ENCODE measurements at places on chromosomes 2 and 18.

DNA sequence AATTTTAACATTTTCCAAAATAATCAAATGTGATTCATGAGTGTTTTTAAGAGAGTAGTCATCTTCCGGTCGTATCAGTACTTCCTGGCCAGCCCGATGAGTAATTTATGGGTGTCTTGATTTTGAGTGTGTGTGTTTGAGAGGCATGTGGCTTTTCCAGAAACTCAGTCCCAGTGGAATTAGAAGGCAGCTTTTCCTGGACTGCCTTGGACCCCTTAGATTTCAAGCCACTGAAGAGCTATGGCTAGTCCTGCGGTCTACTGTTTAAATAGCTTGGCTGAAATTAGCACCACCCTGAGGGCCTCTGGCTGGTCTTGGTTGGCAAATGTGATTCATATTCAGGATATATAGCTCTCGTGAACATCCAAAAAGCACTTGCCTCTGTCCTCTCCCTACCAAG, 59.4 kb downstream of the HK2 start:
- DNase-seq = no peak

DNA sequence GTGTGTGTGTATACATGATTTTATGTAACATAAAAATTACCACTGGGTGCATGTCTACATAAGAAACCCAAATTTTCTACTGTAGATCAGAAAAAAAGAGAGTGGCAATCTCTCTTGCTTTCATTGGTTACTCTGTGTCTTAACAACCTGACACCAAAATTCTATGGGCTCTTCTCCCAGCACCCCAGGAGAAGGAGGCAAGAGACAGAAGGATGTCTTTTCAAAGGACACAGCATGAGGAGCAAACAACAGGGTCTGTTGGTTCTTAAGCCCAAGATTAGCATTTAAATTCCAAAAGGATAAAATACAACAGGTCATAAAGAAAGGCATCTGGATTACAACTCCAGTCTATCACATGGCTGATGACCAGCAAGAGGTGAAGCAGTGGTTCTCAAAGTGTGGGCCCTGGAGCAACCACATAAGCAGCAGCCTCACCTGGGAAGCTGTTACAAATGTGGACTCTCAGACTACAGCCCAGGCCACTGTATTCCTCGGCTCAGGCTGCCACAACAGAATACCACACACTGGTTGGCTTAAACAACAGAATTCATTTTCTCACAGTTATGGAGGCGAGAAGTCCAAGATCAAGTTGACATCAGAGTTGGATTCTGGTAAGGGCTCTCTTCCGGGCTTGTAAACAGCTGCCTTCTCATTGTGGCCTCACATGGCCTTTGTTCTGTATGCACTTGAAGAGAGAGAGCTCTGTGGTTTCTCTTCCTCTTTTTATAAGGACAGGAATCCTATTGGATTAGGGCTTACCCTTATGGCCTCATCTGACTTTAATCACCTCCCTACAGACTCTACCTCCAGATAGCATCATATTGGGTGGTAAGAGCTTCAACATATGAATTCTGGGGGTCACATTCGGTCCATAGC, 79.8 kb upstream of the RNF152 start:
- DNase-seq = no peak

GRCh38 chr2:229090225-229090624, 180.9 kb downstream of the PID1 start:
- DNase-seq = no peak

GRCh38 chr18:13629841-13630715, 96.3 kb downstream of the FAM210A start:
- DNase-seq = peak; percentile 71

DNA sequence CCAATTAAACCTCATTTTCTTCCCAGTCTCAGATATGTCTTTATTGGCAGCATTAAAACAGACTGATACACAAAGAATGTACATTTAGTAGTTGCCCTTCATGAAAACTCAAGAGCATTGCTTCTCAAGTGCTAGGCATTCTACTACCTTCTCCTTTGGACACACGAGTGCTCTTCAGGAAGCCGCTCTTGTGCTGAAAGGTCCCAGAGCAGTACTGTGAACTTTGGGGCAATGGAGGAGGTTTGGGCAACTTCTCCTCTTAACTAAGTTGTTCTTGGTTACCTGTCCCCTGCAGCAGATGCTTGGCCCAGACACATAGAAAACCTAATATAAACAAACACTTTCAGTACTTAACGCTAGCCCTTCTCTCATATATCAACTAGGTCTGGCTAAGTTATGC, 362.8 kb downstream of the DPP10 start:
- no peak for DNase-seq

- peak; percentile 62 for DNase-seq
These were observed 187.8 kb upstream of the SIX3 start for GRCh38 chr2:44753552-44754285.

DNA sequence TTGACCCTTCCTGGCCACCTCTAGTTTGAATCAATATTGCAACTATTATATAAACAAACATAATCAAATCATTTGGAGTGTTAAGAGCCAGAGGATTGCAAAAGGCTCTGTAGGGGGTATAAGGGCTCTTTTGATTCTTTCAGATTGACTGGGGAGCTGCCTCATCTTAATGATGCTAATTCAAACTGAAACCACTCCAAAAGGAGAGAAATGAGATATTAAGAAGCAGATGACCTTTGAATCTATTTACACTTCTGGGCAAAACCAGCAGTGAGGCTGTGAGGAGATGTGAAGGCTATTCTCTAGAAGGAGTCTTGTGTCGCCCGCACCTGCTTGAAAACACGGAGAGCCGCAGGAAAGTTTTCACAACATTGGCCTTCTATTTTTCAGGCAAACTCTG, 311.2 kb upstream of the CRIM1 start:
- DNase-seq = peak; percentile 46

- no peak for DNase-seq
These were observed 161.2 kb upstream of the SIX2 start for GRCh38 chr2:45170191-45171135.

DNA sequence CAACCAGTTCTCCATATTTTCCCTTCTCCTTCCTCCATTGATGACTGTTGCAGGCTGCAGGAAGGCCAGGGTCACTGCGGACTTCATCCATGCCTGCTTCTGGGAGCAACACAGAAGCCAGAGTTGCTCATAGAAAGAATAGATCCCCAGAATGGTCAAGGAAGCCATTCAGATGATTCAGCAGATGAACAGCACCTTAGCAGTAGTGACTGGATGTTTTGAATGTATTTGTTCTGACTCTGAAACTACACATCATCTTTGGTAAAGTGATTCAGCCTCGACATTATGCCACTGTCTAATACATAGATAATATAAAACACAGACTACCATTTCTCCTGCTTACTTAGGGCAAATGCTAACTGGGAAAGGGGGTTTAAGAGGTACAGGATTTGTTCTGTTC, 411.6 kb downstream of the RND3 start:
- DNase-seq = no peak

GRCh38 chr2:69755862-69756467, 14.0 kb downstream of the ANXA4 start:
- DNase-seq = no peak

DNA sequence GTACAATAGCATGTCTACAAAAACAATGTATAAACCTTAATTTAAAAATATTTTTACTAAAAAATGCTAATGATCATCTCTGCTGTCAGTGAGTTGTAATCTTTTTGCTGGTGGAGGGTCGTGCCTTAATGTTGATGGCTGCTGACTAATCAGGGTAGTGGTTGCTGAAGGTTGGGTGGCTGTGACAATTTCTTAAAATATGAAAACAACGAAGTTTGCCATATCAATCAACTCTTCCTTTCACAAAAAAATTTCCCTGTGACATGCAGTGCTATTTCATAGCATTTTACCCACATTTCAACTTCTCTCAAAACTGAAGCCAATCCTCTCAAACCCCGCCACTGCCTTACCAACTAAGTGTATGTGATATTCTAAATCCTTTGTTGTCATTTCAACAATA, 112.4 kb downstream of the OLA1 start:
- DNase-seq = no peak
